ENCODE measurements at places on chromosomes 5 and 9.

DNA sequence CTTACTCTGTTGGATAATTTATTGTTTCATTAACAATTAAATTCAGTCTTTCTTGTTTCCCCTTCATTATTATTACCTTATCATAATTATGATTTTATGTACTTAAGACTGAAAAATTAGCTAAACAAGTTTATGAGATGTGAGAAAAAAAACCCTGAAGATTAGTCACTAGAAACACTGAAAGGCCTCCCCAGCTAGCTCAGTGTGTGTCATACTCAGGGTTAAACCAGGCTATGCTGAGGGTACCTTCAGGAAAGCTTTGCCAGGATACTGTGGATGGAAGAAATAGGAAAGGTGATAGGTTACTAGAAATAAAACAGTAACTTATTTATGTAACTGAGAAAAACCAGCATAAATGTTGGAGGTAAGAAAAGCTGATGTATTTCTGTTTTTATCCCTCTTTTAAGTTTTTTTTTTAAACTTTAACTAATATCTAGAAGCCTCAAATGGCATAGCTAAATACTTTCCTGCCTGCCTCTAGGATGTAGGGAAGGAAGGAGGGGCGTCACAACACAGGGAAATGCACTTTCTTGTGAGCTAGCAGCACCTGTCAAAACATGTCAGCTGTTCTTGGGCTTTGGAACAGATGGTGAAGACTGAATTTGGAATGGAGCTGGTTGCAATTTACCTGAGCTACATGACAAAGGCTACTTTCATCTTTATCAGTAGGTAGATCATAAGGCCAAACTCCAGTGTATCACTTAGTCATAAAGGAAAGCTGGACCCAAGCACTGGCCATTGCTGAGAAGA lies 24.2 kb downstream of the NMRK1 start:
- H3K4me3 ChIP-seq, result no peak overlapping the region
- H3K4me1 ChIP-seq, result peaks cover under 1% of the 10 kb centered on the region
- H3K36me3 ChIP-seq, result no peaks in the 10 kb centered on the region
- no peaks in the 10 kb centered on the region for H3K27me3 ChIP-seq
- DNase-seq, result no peak

- peaks cover 4% of the 10 kb centered on the region for H3K36me3 ChIP-seq
- peaks cover 9% of the 10 kb centered on the region for H3K4me1 ChIP-seq
- H3K27ac ChIP-seq, result no peak overlapping the region
- H3K27me3 ChIP-seq, result no peaks in the 10 kb centered on the region
- no peak for DNase-seq
Observed at GRCh38 chr5:32259033-32259432, 53.7 kb downstream of the MTMR12 start.

GRCh38 chr9:89048616-89049015 lies 57.3 kb downstream of the S1PR3 start:
- peak; percentile 13 for DNase-seq
- no peaks in the 10 kb centered on the region for H3K4me1 ChIP-seq
- no peak overlapping the region for H3K4me3 ChIP-seq
- H3K36me3 ChIP-seq, result no peaks in the 10 kb centered on the region

- H3K27me3 ChIP-seq, result no peaks in the 10 kb centered on the region
- H3K4me3 ChIP-seq, result no peak overlapping the region
- no peak for DNase-seq
- H3K4me1 ChIP-seq, result peaks cover 10% of the 10 kb centered on the region
Observed at GRCh38 chr5:143074414-143074996, 304.3 kb downstream of the ARHGAP26 start.

DNA sequence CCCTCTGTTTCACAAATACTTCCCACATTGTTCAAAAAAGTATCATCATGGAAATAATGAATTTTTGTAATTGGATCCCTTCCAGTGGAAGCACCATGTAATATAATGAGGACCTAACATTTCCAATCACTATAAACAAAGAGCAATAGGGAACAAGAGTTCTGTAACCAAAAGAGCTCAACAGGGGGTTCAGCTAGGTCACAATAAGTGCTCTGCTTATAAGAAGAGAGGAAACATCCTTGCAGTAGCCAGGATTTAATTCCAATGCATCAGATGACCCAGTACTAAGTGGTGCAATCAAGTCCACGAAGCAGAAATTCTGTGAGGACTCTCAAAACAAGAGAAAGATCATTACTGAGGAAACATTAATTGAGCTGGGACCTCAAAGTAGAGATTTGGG lies 5.9 kb downstream of the SERINC5 start:
- peak; percentile 57 for DNase-seq
- H3K36me3 ChIP-seq, result no peaks in the 10 kb centered on the region
- no peaks in the 10 kb centered on the region for H3K27me3 ChIP-seq
- peak overlapping the region; percentile 9 for H3K4me3 ChIP-seq
- peak overlapping the region; percentile 2 for H3K27ac ChIP-seq

Data from neural progenitor cell (in vitro differentiated cells).